ENCODE measurements at places on chromosomes 3 and 15.
A peak's percentile ranks its signal among the peaks of the same experiment; 100 is the strongest.

DNA sequence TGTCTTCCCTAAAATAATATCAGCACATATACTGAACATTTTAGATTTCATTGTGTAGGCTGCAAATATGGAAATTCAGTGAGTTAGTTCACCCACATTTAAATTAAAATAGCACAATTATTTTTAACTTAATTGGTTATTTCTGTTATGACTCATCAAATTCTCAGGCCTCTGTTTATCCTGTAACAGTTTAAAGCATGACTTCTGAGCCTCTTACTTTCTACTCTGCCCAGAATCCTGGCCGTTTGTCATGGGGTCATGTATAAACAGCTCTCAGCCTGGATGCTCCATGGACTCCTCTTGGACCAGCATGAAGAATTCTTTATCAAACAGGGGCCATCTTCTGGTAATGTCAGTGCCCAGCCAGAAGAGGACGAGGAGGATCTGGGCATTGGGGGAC lies 12.2 kb downstream of the TUBGCP4 start:
- DNase-seq: no peak

DNA sequence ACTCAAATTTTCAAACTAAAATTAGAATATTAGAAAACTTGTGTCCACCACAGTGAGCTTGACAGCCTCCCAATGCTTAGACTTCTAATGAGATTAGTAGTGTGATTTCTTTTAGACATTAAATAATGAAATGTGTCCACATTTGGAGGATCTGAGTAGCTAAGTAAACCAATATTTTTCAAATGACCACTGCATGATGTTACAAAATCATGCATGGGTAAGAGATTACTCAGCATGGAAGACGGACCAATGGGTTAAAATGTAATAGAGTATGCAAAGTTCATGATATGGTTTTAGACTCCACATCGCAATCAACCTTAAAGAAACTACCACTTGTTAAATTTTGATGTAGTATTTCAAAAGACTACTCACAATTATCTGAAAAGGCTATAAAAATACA lies 130.6 kb downstream of the IMPG2 start:
- DNase-seq: no peak

DNA sequence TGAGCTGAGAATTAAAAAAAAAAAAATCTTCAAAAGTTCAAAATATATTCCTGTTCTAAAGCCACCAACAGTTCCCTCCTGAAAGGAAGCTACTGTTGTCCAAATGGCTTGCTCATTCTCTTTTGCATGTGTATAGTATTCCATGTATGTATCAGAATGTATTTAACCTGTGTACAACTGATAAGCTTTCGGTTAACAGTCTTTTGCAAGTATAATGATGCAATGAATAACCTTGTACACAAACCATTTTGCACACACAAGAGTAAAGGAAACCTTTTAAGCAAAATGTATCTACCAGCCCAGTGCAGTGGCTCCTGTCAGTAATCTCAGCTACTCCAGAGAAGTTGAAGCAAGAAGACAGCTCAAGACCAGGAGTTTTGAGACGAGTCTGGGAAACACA lies 32.6 kb downstream of the TOPBP1 start:
- DNase-seq: no peak

DNA sequence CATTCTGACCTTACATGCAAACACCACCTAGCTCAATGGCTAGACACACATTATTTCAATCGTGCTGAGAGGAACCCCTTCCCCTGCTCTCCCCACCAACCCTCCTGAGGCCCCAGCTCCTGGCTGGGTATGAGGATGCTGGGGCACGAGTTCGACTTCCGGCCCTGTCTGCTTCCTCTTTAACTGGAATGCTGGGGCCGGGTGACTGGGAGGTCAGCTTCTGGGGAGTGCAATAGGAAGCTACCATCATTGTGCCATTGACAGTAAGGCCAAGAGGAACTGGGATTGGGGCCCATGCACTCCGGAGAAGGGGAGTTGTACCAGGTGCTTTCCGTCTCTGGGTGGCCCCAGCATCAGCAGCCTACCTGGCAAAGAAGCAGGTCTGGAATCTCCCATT lies 15.6 kb upstream of the TLE3 start:
- DNase-seq: no peak

DNA sequence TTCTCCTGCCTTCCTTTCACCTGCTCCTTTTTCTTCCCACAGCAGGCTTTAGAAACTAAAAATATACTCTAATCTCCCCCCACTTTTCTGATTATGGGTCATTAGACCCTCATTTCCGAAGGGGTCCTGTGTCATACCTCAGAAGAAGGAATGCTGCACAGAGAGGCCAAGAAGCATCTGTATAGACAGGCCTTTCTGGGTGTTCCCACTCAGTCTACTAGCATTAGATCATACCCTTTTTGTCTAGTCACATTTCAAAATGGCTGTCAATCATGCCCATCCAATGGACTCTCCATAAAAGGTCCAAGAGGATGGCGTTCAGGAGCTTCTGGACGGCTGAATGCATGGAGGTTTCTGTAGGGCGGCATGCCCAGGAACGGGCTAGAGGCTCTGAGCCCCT lies 192.2 kb downstream of the SUCLG2 start:
- no peak for DNase-seq

GRCh38 chr15:47674586-47675232 lies 42.6 kb upstream of the SEMA6D start:
- peak; percentile 95 for DNase-seq

DNA sequence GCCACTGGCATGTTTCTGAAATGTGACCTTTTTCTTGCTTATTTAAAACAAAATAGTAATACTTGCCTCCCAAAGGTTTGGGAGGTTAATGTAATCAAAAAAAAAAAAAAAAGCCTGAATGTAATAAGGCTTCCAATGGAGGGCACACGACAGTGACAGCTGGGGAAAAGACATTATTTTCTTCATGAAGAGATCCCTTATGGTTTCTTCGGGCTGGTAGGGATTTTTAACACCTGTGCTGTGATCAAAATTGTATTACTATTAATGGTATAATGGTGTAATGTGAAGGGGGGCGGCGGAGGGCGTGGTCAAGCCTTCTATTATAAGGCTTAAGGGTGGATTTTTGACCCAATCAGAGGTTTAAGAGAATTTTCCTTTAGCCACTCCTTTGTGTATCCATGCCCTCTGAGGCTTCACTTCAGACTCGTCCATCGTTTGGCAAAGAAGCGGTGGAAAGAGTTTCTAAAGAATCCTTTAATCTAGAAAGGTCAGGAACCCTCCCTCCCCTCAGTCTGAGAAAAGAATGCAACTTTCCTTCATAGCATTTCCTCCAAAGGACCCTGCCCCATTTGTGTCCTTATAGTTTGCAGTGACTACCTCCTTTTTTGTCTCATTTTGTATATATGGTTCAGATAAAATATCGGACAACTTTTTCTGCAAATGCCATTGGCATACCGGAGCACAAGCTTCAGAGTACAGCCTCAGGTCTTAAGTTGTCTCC lies 89.5 kb upstream of the CHD2 start:
- DNase-seq: peak; percentile 76

DNA sequence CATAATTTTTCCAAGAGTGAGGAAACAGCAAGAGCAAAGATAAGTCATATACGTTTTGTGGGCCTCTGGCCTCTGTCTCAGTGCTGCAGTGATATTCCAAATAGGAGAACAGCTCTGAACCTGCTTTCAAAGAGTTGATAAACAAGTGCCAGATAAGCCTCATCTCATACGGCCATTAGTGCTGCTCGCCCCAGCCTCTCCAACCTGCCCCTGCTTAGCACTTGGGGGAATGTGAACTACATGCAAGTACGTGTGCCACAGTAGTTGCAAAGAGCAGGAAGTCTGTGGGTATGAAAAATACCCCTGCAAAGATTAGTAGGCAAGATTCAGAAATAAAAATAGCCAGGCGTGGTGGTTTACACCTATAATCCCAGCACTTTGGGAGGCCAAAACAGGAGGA lies 14.0 kb downstream of the DAPK2 start:
- DNase-seq: no peak

- DNase-seq: no peak
Measured at GRCh38 chr15:23869396-23869795, 182.3 kb upstream of the NDN start.

GRCh38 chr15:88896333-88897033 lies 1.1 kb upstream of the HAPLN3 start:
- DNase-seq: no peak

DNA sequence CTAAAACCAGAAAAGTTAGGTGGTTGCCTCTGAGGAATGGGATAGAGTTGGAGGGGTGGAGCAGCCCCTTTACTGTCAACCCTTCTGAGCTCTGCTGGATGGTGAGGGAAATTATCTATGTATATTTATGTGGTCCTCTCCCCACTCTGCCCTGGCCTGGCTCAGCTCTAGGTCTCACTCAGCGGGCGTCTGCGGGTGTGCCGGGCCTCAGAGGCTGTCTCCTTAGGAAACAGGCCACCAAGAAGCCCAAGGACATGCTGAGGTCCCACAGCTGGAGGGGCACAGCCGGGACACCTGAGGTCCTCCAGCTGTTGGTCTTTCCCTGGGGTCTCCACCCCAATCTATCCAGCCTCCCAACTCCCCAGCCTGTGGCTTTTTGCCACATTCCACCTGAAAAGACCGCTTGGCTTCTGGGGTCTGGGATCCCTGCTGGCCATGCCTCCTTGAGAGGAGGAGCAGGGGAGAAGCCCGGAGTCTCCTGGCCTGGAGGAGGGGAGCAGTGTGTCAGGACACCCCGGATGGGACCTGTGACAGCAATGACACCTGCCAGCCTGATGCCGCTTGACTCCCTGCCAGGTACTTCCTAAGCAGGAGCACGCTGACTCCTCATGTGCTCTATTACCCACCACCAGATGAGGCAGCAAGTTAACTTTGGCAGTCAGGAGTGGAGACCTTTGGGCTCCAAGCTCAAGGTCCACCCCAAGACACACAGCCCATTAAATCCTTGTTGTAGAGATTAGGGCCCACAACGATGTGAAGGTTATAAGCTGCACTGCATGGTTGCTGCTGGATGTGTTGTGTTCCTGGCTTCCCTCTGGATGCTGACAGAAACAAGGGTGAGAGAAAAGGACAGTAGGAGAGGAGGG lies at the start of gene SLC28A1:
Gene SLC28A1, plus strand, starts transcription at position 747 of the 866 bp plus-strand sequence. CDS start 3,099 bp downstream, outside the sequence.
- DNase-seq: no peak

GRCh38 chr15:92906563-92907081 lies 6.5 kb downstream of the CHD2 start:
- DNase-seq: no peak

DNA sequence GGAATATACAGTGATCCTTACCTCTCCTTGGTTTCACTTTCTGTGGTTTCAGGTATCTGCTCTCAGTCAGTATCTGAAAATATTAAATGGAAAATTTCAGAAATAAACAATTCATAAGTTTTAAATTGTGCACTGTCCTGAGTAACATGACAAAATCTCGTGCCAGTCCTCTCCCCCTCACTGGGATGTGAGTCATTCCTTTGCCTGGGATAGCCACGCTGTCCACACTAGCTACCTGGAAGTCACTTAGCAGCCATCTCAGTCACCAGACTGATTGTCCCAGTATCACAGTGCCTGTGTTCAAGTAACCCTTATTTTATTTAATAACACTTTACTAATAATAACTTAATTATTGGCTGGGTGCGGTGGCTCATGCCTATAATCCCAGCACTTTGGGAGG lies 15.3 kb upstream of the KLHL25 start:
- DNase-seq: no peak

- peak; percentile 95 for DNase-seq
Measured at GRCh38 chr15:36911322-36911944, 188.9 kb downstream of the MEIS2 start.

- DNase-seq: no peak
Measured at GRCh38 chr15:65406424-65407000, 16.2 kb downstream of the IGDCC4 start.

GRCh38 chr3:20074226-20075063 lies 34.2 kb downstream of the KAT2B start:
- DNase-seq: no peak

- DNase-seq: no peak
Measured at GRCh38 chr15:68642491-68642845, 63.7 kb downstream of the CORO2B start.

DNA sequence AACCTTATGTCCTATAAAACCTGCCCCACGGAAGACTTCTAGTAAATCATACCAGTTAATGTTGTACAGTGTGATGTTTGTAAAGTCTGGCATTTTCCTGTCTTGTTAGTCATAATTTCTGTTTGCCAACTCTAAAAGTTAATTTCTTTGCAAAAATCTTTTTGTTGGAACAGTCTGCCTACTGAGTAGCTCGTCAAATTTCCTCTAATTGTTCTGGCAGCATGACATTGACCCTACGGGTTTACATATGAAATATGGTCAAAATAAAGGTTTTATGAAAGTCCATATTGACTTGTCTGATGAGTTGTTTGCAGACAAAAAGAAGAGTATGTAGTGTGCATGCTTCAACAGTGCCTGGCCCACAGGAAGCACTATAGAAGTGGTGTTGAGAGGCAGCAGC lies 79.8 kb upstream of the SOX2 start:
- peak; percentile 79 for DNase-seq

DNA sequence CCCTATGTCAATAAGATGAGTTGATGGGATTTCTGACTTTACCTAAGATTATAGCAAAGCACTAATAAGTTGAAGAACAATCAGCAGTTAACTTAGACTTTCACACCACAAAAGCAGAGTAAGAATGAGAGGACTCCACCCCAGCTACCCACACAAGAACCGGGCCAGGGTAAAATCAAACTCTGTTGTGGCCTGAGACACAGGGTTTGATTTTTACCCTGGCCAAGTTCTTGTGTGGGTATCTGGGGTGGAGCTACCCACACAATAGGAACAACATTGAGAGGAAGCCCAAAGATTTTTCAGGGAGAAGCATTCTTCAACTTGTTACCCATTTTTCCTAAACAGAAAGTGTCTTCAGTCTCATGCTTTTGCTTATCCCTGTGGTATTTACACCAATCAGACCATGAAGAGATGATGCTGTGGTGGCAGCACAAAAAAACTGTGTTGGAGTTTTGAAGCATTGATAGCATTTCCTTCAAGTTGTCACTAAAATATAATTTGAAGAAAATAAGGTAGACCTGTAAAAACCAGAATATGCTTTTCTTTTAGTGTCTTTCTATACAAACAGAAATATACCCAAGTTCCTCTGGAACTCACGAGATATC lies 25.6 kb downstream of the CPOX start:
- DNase-seq: no peak

DNA sequence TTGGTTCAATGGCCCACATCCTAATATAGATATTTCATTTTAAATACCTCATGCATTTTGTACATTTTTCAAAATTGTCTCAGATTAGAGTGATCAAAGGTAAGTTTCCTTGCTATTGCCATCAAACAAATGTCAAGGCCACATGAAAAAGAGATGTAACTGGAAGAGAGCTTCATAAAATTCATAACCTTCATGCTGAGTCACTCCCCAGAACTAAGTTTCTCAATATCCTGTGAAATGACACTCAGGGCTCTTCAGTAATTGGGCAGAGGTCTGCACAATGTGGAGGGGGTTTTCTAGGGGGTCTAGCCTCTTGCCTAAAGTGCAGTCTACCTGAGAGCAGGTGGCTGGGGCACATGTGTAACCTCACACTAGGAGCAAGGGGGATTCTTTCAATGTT lies 152.2 kb upstream of the SLC2A2 start:
- no peak for DNase-seq

GRCh38 chr3:127233371-127233770 lies 40.4 kb downstream of the PRR23E start:
- DNase-seq: no peak

GRCh38 chr15:66658855-66659254 lies 43.2 kb upstream of the SMAD6 start:
- no peak for DNase-seq

Measured in NCI-H2081 (cell line).